ENCODE measurements at places on chromosomes 4 and X.

- no peak for DNase-seq
Observed at GRCh38 chrX:25597551-25597950, 540.6 kb upstream of the MAGEB18 start.

GRCh38 chr4:5710961-5711478 lies at the start of gene EVC:
EVC (plus strand) TSS chr4:5711201; CDS start chr4:5711381, 180 bp downstream.
- DNase-seq, result no peak

- no peak for DNase-seq
Observed at GRCh38 chr4:87659247-87659931, 9.3 kb downstream of the DMP1 start.

DNA sequence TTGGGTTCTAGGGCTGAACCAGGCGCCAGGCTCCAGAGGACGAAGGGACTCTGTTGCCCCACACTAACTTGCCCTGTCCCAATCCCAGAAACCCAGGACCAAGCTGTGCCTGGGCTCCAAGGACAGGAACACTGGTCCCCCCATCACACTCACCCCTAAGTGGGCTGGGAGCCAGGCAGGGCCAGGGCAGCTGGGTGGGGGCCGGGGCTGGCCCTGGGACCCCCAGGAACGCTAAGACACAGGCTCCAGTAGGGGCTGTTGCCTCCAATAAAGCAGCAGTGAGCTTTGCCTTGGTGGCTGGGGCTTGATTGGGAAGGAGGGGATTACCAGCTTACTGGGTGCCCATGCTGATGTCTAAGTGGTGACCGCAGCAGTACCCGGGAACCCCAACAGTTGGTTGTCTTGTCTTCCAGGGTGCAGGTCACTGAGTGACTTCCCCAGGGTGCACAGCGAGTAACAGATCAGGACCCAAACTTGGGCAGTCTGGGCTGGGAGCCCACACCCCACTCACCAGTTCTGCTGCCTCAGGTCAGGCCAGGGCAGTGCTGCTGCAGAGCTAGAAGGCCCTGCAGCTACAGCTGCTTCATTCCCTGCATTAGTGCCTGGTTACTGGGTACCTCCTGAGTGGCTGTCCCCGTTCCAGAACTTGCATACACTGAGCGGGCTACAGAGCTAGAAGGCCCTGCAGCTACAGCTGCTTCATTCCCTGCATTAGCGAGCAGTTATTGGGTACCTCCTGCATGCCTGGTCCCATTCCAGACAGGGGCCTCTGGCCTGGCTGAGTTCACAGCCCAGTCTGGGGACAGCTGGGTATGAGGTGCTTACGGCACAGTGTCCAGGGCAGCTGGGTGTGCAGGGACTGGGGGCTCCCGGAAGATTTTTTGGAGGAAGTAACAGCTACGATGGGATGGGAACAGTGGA lies 9.4 kb upstream of the ADD1 start:
- no peak for DNase-seq

DNA sequence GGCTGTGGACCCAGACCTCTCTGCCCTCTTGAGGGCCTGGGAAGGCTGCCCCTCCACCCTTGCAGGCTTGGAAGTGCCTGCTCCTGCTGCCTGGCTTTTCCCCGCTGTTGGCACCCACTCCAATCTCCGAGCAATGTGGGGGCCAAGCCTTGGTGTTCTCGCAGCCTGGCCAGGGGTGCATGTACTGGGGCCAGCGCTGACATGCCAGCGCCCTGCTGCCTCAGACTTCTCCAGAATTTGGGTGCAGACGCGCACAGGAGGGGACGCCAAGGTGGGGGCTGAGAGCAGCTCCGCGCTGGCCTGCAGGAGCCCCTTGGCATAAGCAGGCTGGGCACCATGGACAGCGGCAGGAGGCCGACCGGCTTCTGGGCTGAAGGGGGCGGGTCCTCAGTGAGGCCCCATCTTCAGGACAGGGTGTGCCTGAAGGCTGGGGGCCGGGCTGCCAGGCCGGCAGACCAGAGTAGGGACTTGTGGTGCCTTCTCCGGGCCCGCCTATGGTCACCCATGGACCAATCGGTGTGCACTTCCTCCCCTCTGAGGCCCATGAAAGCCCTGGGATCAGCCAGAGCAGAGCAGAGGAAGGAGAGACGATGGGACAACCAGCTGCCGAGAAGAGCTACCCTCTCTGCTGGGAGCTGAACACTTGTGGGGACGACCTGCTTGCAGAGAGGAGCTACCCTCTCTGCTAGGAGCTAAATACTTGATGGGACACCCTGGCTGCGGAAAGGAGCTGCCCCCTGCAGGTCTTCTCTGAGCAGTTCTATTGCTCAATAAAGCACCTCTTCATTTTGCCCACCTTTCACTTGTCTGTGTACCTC lies 118.3 kb downstream of the DNAAF6 start:
- DNase-seq, result peak; percentile 14

DNA sequence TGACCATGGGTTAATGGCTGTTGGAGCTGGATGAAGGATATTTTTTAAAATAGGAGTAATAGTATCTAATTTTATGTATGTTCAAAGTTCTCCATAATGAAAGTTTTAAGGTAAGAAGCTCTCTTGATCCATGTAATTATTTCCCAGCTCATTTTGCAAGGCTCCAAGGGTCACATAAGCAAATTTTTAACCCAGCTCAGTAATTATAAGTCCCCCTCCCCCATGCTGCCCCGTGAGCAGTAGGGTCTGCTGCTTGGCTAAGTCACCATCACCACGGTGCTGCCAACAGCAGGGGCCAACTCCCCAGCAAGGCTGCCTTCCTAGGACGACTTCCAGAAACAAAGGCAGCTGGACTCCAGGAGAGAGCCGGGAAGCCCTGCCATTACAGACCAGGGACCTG lies 340.0 kb downstream of the FBXW7 start:
- no peak for DNase-seq

DNA sequence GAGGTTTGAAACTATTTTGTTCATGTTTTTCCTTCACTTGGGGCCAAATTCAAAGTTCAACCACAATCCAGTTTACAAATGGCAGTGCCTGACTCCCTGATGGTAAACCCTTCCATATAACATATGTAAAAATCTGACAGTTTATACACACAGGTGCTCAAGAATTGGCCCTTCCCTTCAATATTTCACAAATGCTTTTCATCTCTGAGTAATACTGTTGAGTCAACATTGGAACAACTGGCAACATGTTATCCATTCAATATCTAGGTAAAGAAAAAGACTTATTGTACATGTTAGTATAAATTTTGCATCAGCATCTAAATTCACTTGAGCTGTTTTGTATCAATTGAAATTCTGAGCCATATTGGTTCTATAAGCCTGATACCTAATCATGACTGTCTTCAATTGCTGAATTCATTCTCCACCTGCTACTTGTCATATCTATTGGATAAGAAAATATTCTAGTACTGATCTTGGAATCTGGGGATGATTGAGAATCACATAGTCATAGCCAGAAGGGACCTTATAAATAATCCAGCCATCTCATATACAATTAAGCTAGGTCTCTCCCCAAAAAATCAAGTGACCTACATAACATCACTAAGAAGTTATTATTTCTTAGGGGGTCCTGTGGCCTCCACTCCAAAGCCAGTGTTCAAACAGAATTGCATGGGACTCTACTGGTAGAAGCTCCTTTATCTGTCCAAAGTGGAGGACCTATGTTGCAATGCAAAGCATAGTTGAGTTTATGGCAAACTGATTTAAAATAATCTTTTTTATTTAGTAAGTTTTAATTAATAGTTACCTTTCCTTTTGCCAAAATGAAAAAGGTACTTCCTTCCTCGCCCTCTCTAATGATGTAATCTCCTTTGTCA lies 61.9 kb downstream of the PRKG2 start:
- DNase-seq, result no peak

DNA sequence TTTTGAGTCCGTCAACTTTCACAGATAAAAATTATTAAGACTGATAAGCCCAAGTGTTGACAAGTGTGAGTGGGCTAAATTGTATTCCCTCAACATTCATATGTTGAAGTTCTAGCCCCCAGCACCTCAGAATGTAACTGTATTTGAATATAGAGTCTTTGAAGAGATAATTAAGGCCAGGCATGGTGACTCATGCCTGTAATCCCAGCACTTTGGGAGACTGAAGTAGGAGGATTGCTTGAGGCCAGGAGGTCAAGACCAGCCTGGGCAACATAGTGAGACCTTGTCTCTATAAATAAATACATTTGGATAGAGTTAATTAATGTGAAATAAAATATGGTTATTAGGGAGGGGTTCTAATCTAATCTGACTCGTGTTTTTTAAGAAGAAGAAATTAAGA lies 29.7 kb upstream of the SLC25A4 start:
- no peak for DNase-seq

DNA sequence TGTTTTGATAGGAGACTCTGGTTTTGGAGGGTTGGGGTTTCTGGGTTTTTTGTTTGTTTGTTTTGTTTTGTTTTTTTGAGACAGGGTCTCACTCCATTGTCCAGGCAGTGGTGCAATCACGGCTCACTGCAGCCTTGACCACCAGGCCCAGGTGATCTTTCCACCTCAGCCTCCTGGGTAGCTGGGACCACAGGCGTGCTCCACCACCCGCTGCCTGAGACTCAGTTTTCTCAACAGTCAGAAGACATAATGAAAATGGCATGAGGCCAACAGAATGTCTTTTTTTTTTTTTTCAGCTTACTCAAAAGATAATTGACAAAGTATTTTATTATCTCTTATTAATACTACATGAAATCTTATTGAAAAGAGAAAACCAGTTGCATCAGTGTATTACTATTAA lies 32.4 kb downstream of the TNIP2 start:
- no peak for DNase-seq

GRCh38 chrX:18886344-18887161 lies 97.4 kb downstream of the PHKA2 start:
- peak; percentile 54 for DNase-seq

DNA sequence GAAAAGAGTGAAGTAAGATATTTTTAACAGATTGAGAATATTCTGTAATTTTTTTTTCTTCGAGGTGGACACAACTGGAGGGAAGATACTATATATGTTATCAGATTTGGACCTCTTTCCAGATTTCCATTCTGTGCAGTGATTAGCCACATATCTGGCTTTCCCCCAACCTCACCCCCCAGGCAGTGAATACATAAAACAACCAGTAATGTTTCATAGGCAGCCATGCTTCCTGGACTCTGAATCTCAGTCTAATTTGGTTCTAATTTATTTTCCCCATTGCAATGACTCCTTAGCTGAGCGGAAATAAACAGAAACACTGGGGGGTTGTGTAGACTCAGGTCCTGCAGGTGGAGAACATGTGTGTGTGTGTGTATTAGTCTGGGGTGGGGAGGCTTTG lies 226.5 kb downstream of the FBXW7 start:
- no peak for DNase-seq

GRCh38 chrX:119147486-119147885 lies 19.9 kb upstream of the KIAA1210 start:
- no peak for DNase-seq

DNA sequence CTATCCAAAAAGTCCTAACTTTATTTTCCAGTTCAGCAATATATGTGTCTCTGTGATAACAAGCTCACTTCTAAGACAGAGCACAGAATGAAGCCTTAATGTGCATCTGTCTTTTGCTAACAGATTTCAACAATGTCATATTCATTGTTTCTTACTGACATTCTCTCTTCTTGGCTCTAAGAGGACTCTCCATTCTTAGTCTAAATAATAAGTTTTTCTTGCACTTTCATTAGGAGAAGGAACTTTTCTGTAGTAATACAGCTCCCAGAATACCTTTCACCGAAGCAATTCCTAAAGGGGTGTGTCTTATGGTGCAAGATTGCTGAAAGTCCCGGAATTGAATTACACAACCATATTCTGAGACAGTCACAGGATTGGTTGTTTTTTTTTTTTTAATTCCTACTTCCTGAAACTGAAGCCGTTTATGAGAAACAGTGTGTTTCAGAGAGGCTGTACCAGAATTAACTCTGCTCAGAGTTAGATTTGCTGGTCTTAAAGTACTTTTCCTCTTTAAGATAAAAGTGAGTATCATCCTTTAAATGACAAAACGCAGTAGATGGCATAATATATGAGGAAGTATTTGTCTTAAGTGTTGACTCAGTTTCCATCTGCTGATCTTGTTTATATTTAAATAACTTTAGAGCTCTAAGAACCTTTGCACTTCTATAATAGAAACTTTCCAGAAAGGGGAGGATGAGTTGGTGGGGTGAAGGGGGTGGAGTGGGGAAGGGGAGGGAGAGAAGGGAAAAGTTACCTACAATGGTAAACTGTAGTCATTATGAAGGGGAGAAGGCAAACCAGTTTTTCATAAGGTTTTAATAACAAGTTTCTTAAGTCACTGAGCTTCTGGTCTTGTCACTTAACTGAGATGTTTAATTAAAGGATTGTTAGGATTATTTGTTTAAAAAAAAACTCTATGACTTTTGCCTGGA lies at the start of gene ALPK1:
ALPK1 (plus strand) TSS at position 421 of the 932 bp plus-strand sequence.
- DNase-seq, result peak; percentile 56

GRCh38 chr4:153513596-153513995 lies 47.4 kb downstream of the TMEM131L start:
- DNase-seq, result no peak

DNA sequence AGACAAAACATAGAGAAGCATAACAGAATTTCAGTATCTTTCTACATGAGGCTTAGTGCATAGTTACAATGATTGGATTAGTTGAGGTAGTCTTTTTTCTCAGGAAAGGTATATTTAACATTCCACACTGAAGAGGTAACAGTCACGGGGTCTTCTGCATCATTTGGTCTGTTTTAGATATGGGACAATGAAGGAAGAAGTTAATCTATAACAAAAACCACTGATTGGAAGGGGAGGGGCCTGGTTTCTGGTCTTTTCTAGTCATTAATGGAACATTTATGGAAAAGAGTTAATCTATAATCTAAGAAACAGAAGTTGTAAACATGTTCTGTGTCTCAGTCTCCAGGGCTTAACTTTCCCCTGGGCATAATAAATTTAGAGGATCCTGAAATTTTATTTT lies 37.3 kb upstream of the HPSE start:
- DNase-seq, result no peak

- DNase-seq, result no peak
Observed at GRCh38 chrX:40084471-40085101, 13.2 kb downstream of the BCOR start.

GRCh38 chr4:152693871-152694270 lies 14.1 kb upstream of the TMEM154 start:
- DNase-seq, result no peak

DNA sequence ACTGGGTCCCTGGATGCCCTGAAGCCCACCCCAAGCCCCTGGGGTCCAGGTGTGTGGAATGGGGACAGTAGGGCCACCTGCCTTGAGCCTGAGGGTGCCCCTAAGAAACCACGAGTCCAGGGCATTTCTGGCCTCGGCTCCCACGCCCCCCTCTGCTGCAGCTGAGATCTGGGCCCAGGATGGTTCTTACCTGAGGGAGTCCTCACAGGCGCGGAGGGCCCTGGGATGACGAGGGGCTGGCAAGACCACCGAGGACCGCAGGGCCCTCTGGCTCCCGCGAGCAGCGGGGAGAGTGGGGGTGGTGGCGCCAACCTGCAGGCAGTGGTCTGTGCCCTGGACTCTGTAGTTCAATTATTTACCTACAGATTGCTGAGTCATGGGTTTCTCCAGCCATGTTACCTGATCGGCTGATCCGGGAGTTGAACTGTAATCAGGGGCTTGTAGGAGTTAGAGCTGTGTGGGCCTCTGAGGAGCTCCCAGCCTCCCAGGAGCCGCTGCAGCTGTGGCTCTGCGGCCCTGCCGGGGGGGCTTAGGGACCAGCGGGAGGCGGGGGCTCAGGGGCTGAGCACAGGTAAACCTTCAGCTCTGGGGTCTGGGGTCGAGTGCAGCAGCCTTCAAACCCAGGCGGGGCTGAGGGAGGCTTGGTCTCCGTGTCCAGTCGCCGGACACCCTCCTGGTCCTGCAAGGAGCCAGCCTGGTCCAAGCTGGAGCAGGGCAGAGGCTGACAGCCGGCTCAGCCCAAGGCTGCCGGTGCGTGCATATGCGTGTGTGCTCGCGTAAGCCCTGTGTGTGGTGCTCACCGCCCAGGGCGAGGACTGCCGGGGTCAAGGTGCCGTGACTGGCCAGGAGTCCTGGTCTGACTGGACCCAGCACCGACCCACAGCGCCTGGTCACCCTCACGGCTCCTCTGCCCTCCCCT lies at the start of gene SLC26A1:
SLC26A1 (minus strand) TSS at position 294 of the 919 bp plus-strand sequence. CDS start 1,701 bp downstream, outside the sequence.
- DNase-seq, result peak; percentile 48

Measured in SW480 (cell line).